CD8-positive, alpha-beta memory T cell (primary cell): ENCODE measurements at places on chromosomes 11 and 22. TPM values are rescaled to one million over a fixed set of nuclear protein-coding genes. Genes with fewer than 3 reads are reported as not detected.

The RFPL1 gene
- total RNA-seq: not detected

The PTPRCAP gene
- total RNA-seq: 145 TPM

The SGSM1 gene
- total RNA-seq: 0.31 TPM

The TMEM126B gene
- 52.0 TPM for total RNA-seq

The RBMXL2 gene
- not detected for total RNA-seq

The SLC25A17 gene
- total RNA-seq: 31.4 TPM

The APOA5 gene
- total RNA-seq: not detected

The NRGN gene
- total RNA-seq: 6.4 TPM

The INS gene
- total RNA-seq: not detected

The BTBD18 gene
- not detected for total RNA-seq

The PI4KA gene
- 65.5 TPM for total RNA-seq

The TECTA gene
- 0.29 TPM for total RNA-seq

The CREB3L1 gene
- total RNA-seq: not detected

GRCh38 chr11:76672431-76673175 is 2.1 kb upstream of the LRRC32 start:
- peak; percentile 11 for DNase-seq

GRCh38 chr22:46913351-46913750 is 150.9 kb downstream of the TBC1D22A start:
- DNase-seq: no peak

GRCh38 chr22:26124991-26125725 is 44.1 kb upstream of the SEZ6L start:
- no peak for DNase-seq

DNA sequence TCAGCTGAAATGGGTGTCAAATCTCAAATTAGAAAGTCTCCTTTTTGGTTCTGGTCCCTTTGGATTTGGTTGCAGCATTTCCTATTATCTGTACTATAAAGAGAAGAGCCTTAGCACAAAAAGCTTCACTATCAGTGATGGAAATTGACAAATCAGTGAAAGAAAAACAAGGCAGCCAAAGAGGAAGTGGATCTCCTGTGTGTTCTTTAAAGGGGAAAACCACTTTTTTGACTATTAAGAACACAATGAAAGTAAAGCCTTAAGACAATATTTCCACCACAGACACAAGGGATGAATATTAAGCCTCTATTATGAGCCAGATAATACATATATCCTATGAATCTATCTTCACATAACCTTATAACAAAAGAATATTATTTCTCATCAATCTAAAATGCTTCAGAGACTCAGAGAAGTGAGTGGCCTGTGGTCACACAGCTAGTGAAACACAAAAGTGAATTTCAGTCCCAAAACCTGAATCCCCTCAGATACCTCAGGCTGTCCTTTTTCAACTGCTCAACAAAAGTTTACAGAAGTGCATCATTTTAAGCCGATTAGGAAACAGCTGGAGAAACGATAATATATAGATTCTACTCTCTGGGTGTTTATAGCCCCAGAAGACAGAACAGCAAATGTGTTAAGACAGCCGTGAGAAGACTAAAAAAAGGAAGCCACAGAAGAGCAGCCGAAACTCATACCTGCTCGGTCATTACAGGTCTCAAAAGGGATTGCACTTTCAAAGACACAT is 24.4 kb upstream of the FSHB start:
- no peak for DNase-seq

DNA sequence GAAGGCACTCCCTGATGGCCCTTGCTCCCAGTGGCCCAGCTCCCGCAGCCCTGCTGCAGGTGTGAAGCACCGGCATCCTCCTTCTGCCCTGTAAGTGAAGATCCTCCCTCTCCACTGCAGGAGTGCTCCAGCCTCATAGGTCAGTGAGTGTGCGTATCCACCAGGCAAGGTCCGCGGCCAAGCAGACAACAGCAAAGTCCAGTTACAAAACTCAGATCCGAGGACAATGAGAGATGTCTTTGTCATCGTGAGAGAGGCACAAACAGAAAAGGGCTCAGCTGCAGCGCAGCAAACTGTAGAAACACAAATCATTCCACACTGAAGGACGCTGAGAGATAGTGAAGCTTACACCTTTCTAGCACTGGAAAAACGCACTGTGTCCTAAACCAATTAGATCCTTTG is 46.1 kb downstream of the MYH9 start:
- DNase-seq: no peak

GRCh38 chr11:98871690-98872089 is 149.1 kb upstream of the CNTN5 start:
- no peak for DNase-seq

DNA sequence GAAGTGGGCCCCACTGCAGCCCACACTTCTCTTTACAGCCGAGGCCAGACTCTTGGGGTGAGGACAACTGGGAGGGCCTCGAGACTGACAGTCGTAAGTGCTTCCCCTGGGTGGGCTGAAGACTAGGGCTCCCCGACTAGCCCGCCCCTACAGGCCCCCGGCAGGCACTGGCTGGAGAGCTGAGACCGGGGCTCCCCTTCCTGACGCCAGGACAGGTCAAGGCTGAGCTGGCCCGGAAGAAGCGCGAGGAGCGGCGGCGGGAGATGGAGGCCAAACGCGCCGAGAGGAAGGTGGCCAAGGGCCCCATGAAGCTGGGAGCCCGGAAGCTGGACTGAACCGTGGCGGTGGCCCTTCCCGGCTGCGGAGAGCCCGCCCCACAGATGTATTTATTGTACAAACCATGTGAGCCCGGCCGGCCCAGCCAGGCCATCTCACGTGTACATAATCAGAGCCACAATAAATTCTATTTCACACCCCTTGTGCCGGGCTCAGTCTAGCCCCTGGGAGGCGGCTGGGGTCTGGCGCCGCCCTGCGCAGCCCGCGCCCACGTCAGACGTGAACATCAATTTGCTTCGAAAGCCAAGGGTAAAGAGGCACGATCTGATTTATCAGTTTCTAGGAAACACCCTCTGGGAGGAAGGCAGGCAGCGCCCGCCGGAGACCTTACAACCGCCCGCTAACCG is 13.5 kb downstream of the SCYL1 start:
- no peak for DNase-seq

DNA sequence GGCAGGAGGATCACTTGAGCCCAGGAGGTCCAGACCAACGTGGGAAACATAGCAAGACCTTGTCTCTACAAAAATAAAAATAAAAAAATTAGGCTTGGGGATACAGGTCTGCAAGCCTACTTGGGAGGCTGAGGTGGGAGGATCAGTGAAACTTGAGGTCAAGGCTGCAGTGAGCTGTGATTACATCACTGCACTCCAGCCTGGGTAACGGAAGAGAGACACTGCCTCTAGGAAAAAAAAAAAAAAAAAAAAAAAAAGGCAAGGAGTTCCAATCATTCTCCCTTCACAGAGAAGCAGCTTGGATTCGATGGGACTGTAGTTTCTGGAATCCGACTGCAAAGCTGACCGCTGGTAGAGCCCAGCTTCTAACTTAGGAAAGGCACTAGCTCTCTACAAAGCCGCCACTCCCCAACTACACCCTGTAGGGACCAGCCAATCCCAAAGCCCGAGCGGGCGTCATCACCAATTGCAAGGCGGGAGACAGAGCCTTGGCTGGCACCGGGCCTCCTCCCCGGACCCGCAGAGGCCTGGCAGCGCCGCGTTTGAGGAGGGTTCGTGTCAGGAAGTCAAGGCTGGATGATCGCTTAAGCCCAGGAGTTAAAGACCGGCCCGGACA is 716 bp upstream of the DDB2 start:
- peak; percentile 87 for DNase-seq

- no peak for DNase-seq
These were observed 92.0 kb downstream of the MYEOV start for GRCh38 chr11:69385832-69386427.

GRCh38 chr11:73149105-73149504 is 7.0 kb upstream of the FCHSD2 start:
- DNase-seq: no peak

- no peak for DNase-seq
These were observed 16.2 kb downstream of the MISFA start for GRCh38 chr11:18615628-18616392.

DNA sequence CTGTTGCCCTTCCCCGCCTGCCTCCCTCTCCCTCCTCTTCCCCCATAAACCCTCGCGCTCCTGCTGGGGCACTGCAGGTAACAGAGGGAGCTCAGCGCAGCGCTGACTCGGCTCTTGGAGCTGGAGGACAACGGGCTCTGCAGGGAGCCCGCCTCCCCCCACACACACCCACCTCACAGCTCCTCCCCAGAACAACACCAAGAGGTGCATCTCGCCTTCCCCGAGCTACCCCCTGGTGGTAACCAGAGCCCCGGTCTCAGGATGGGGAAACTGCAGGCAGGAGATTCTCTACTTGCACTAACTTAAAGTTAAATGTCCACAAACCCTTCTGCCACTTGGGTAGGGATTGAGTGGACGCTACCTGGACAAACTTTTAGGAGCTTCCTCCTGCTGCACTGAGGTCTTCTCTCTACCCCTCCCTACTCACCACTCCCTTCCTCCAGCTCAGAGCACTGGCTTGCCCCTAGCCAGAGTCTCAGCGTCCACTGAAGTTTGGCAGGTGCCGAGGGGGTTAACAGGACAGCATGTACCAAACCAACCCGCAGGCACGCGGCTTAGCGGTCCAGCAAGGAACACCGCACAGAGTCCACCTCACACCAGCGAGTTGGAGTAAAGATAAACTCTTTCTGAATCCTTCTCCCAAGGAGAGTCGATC is 4.0 kb upstream of the SCN4B start:
- peak; percentile 13 for DNase-seq

- peak; percentile 5 for DNase-seq
These were observed at the start of gene BCO2 for GRCh38 chr11:112174789-112175598. TSS of gene BCO2 (plus strand) at chr11:112175512. CDS start at chr11:112175602, 90 bp downstream.

DNA sequence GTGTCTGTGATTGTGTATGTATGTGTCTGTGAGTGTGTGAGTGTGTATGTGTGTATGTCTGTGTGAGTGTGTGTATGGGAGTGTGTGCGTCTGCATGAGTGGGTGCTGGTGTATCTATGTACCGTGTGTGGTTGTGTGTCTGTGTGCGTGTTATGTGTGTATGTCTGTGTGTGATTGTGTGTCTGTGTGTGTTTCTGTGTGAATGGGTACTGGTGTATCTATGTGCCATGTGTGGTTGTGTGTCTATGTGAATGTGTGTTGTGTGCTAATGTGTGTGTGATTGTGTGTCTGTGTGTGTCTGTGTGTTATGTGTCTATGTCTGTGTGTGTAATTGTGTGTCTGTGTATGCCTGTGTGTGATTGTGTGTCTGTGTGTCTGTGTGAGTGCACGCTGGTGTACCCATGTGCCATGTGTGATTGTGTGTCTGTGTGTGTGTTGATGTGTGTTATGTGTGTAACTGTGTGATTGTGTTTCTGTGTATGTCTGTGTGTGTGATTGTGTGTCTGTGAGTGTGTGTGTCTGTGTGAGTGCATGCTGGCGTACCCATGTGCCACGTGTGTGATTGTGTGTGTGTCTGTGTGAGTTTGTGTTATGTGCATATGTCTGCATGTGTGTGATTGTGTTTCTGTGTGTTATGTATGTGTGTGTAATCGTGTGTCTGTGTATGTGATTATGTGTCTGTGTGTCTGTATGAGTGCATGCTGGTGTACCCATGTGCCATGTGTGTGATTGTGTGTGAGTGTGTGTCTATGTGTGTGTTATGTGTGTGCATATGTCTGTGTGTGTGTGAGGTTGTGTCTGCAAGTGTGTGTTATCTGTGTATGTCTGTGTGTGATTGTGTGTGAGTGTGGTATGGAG is 6.8 kb upstream of the CACNA1I start:
- no peak for DNase-seq

DNA sequence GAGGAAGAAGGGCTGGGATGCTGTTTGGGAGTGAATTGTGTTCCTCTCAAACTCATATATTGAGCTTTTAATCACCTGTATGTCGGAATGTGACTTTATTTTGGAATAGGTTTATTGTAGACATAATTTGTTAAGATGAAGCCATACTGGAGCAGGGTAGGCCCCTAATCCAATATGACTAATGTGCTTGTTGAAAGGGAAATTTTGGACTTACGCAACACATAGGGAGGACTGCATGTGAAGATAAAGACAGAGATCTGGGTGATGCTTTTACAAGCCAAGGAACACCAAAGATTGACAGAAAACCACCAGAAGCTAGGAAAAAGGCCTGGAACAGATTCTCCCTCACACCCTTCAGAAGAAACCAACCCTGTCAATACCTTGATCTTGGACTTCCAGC is 43.2 kb upstream of the OVCH2 start:
- no peak for DNase-seq

DNA sequence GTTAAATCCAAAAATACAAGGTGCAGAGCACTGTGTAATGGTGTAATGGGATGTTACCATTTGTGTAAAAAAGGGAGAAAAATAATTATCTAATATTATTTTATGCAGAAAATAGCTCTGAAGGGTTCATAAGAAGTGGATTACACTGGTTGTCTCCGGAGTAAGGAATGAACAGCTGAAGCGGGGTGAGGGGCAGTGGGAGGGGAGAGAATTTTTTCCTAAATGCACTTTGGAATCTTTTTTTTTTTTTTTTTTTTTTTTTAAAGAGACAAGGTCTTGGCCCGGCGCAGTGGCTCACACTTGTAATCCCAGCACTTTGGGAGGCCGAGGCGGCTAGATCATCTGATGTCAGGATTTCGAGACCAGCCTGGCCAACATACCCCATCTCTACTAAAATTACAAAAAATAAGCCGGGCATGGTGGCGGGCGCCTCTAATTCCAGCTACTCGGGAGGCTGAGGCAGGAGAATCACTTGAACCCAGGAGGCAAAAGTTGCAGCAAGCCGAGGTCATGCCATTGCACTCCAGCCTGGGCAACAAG is 6.8 kb upstream of the POLR3H start:
- no peak for DNase-seq

- DNase-seq: no peak
These were observed 11.8 kb downstream of the SCYL1 start for GRCh38 chr11:65536412-65537295.
